A549 treated with Mapracorat at 1 μM for 4 hours (cell line): ENCODE measurements at places on chromosomes 3 and 15. TPM values are rescaled to one million over a fixed set of nuclear protein-coding genes. Genes with fewer than 3 reads are reported as not detected.

The SIN3A gene
- 24.8 to 32.2 TPM (median 28.8 TPM) in 5 replicates for total RNA-seq

The PLA2G4D gene
- not detected in 5 replicates for total RNA-seq

The PPM1M gene
- total RNA-seq: 4.0 to 4.9 TPM (median 4.5 TPM) in 5 replicates

The CAMK2N2 gene
- total RNA-seq: 0.86 to 1.9 TPM (median 1.6 TPM) in 5 replicates

The THSD4 gene
- total RNA-seq: 20.3 to 28.3 TPM (median 24.4 TPM) in 5 replicates

The CAPN3 gene
- 0.21 to 0.40 TPM (median 0.27 TPM) in 5 replicates for total RNA-seq

The KBTBD12 gene
- total RNA-seq: not detected in 5 replicates

The CILP gene
- 0.11 to 0.24 TPM (median 0.17 TPM) in 5 replicates for total RNA-seq

The ZMYND10 gene
- total RNA-seq: 1.1 to 1.3 TPM (median 1.2 TPM) in 5 replicates

The PLA2G4E gene
- not detected in 5 replicates for total RNA-seq

The TSC22D2 gene
- 16.0 to 20.5 TPM (median 17.4 TPM) in 5 replicates for total RNA-seq

The CIAO2A gene
- 115 to 176 TPM (median 119 TPM) in 5 replicates for total RNA-seq

The SSUH2 gene
- 0.62 to 1.0 TPM (median 0.70 TPM) in 5 replicates for total RNA-seq

The RAB6B gene
- total RNA-seq: 1.7 to 2.4 TPM (median 2.3 TPM) in 5 replicates

The CHRD gene
- total RNA-seq: 0.13 to 0.46 TPM (median 0.15 TPM) in 4 of 5 replicates, not detected in the other

The ANKRD63 gene
- 0.15 to 0.40 TPM (median 0.32 TPM) in 4 of 5 replicates, not detected in the other for total RNA-seq

The PROS1 gene
- total RNA-seq: 9.8 to 13.3 TPM (median 11.4 TPM) in 5 replicates

The UPK1B gene
- total RNA-seq: 10.7 to 14.6 TPM (median 12.3 TPM) in 5 replicates

The CCR8 gene
- not detected in 5 replicates for total RNA-seq

The IL16 gene
- total RNA-seq: 0.53 TPM in 1 of 5 replicates, not detected in the others

The ANKRD34C gene
- total RNA-seq: not detected in 5 replicates

The POU1F1 gene
- not detected in 5 replicates for total RNA-seq

The FOXL2NB gene
- total RNA-seq: 0.63 to 1.4 TPM (median 0.91 TPM) in 5 replicates

The SPATA12 gene
- total RNA-seq: 0.36 to 0.62 TPM (median 0.37 TPM) in 5 replicates

The MRAS gene
- 7.7 to 10.5 TPM (median 10.3 TPM) in 5 replicates for total RNA-seq

The GPR149 gene
- not detected in 5 replicates for total RNA-seq

The PRR20G gene
- total RNA-seq: 0.97 to 1.6 TPM (median 1.3 TPM) in 5 replicates

The ACAD9 gene
- total RNA-seq: 23.3 to 25.0 TPM (median 24.0 TPM) in 5 replicates

The AQP9 gene
- total RNA-seq: 0.05 to 0.06 TPM in 2 of 5 replicates, not detected in the others

The ZBED2 gene
- total RNA-seq: 0.10 to 0.32 TPM (median 0.22 TPM) in 5 replicates

The RTP1 gene
- not detected in 5 replicates for total RNA-seq

The LTF gene
- 0.06 TPM in 1 of 5 replicates, not detected in the others for total RNA-seq
